Aortic smooth muscle cell (primary cell): ENCODE measurements at places on chromosomes 5 and 9. TPM values are rescaled to one million over a fixed set of nuclear protein-coding genes. Genes with fewer than 3 reads are reported as not detected.

The NUP188 gene
- total RNA-seq = 28.2 and 44.8 TPM in 2 replicates

The FOXD4L6 gene
- total RNA-seq = 0.06 TPM in 1 of 2 replicates, not detected in the other

The MTRR gene
- 24.3 and 26.8 TPM in 2 replicates for total RNA-seq

The MUSK gene
- 0.13 and 0.56 TPM in 2 replicates for total RNA-seq

The IFNE gene
- total RNA-seq = 17.2 and 24.6 TPM in 2 replicates

The GDA gene
- total RNA-seq = under 0.01 TPM in 1 of 2 replicates, not detected in the other

The SNX18 gene
- 36.7 and 47.8 TPM in 2 replicates for total RNA-seq

The TGFBR1 gene
- 21.3 and 27.2 TPM in 2 replicates for total RNA-seq

The PCDHGB4 gene
- total RNA-seq = 20.1 and 26.5 TPM in 2 replicates

The PCDHGC3 gene
- total RNA-seq = 72.0 and 83.4 TPM in 2 replicates

The BTNL8 gene
- not detected in 2 replicates for total RNA-seq

The ODF2 gene
- total RNA-seq = 38.3 and 52.2 TPM in 2 replicates

The HNRNPA0 gene
- total RNA-seq = 7.5 and 8.5 TPM in 2 replicates

The HSPB3 gene
- total RNA-seq = 0.37 TPM in 1 of 2 replicates, not detected in the other

The SLC2A8 gene
- total RNA-seq = 10.0 and 11.1 TPM in 2 replicates

The DROSHA gene
- total RNA-seq = 44.0 and 51.2 TPM in 2 replicates

The BAAT gene
- not detected in 2 replicates for total RNA-seq

The GDNF gene
- total RNA-seq = not detected in 2 replicates

The SLC25A2 gene
- 0.13 and 0.31 TPM in 2 replicates for total RNA-seq

The ENHO gene
- not detected in 2 replicates for total RNA-seq

The GRXCR2 gene
- not detected in 2 replicates for total RNA-seq

The GABRA6 gene
- total RNA-seq = not detected in 2 replicates

The ZBED3 gene
- 0.40 and 0.81 TPM in 2 replicates for total RNA-seq

The PCDH12 gene
- total RNA-seq = 1.7 and 3.6 TPM in 2 replicates

The C6 gene
- total RNA-seq = not detected in 2 replicates

The CCNO gene
- total RNA-seq = 0.40 and 0.50 TPM in 2 replicates

The NDUFS6 gene
- total RNA-seq = 38.5 and 47.4 TPM in 2 replicates

The TMEM171 gene
- 1.2 and 3.6 TPM in 2 replicates for total RNA-seq

The EXD3 gene
- 7.1 and 8.6 TPM in 2 replicates for total RNA-seq

The QRFP gene
- total RNA-seq = not detected in 2 replicates

The RELL2 gene
- total RNA-seq = 1.5 TPM in 2 replicates

The LHX6 gene
- not detected in 2 replicates for total RNA-seq

The STPG3 gene
- total RNA-seq = not detected in 2 replicates

The FOXD4L3 gene
- 0.13 TPM in 1 of 2 replicates, not detected in the other for total RNA-seq

The CTSV gene
- total RNA-seq = 0.26 and 0.37 TPM in 2 replicates

The LRRTM2 gene
- total RNA-seq = 0.13 and 0.44 TPM in 2 replicates

The CCNG1 gene
- total RNA-seq = 142 and 172 TPM in 2 replicates

The GMCL2 gene
- total RNA-seq = not detected in 2 replicates
